Right cardiac atrium (tissue), 5 donors: ENCODE measurements at places on chromosomes 12 and 14. TPM values are rescaled to one million over a fixed set of nuclear protein-coding genes. Genes with fewer than 3 reads are reported as not detected.

GRCh38 chr14:22010545-22011252 lies 337.1 kb upstream of the OR4E1 start:
- DNase-seq: no peak

- DNase-seq: no peak
Measured at GRCh38 chr12:127459687-127460086, 807.3 kb upstream of the TMEM132C start.

TXNDC16 gene
- 4.1 TPM for total RNA-seq

DNA sequence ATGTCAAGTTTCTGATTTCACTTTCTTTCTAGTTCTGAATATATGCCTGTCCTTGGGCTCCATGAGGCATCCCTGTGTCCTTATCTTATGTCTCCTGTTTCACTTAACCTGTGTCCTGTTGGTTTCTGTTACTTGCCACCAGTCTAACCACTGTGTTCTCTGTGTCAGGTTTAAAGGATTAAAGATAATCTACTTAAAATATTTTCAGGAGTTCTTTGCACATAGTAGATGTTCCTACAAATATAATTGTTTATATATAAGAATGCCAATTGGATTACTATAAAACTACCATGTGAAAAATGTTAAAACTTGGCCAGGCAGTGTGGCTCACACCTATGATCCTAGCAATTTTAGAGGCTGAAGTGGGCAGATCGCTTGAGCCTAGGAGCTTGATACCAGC lies 406.4 kb downstream of the CCER1 start:
- DNase-seq: no peak

- no peak for DNase-seq
Measured at GRCh38 chr12:71392521-71393145, 47.0 kb upstream of the LGR5 start.

DNA sequence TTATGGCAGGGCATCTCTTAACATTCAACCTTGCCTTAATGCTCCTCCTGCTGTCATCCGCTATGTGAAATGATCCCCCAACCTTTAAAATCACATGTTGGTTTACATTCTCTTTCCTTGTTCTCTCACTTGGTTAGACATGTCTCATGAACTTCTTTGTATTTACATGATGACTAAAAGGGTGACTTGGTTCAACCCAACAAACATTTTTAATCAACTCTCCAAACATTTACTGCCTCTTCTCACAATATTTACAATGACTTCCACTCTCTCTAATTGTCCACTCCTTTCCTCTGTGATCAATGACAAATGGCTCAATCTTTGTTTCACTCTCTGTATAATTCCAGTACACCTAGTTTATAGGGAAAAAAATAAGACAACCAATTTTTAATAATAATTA lies 506.1 kb downstream of the NELL2 start:
- no peak for DNase-seq

TPPP2 gene
- 1.7 TPM for total RNA-seq

DNA sequence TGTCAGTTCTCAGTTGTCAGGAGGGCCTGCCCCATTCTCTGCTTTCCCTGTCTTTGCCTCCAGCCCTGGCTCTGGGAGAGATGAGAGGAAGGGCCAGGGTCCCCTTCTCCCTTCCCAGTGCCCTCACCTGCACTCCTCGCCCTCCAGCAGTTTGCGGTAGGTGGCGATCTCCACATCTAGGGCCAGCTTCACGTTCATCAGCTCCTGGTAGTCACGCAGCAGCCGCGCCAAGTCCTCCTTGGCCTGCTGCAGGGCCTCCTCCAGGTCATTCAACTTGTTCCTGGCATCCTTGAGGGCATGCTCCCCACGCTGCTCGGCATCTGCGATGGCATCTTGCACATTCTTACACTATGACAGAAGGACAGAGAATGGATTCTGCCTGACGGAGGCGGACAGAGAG lies 5.4 kb downstream of the KRT2 start:
- no peak for DNase-seq

RNASE3 gene
- total RNA-seq: not detected

DNA sequence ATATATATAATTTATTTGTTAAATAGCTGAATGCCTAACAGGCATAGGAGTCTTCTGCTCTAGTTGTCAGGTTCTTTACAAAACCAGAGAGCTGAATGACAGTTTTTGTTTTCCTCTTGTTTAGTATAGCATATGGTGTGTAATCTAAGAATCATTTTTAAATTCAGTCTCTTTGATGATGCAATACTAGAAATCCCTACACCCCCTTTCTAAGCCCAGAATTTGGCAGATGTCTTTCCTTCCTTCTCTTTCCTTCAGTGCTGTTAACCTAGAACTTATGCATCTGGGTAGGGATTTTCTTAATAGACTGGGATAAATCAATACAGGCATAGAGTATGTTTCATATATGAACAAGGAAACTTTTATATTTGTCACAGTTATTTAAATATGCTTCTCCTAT lies 198.1 kb downstream of the KCNH5 start:
- DNase-seq: no peak

DNA sequence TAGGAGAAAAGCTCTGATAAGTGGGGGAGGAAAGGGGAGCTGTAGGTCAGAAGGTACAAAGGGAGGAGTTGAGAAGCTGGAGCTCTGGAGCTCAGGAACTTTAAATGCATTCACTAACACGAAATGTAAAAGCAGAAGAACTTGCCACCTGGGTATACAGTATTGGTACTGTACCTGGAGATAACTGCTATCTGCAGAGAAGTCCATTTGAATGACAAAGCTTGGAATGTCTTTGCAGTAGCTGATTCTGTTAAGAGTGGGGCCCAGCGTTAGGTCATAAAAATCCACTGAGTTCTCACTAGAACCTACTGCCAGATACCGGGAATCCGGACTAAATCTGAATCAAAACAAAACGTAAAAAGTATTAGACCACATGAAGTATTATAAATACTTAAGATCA lies 55.6 kb downstream of the ZC3H14 start:
- no peak for DNase-seq

DNA sequence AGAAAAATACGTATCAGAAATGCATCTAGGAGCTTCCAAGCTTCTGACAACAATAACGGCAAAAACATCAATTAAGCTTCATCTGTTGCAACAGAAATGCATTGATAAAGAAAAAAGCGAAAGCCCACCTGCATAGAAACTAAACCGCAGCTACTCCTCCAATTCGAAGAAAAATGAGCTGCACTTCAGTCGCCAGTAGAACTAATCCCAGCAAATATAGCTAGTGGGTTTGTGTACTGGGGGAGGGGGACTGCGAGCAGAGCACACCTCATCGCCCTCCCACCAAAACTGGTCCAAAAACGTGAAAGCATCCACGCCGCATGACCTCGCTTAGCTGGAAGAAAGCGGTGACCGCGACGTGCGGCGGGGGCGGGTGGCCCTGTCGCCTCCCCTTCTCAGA lies 1.2 kb downstream of the SLC35F4 start:
- DNase-seq: no peak

GRCh38 chr14:99664937-99665273 lies 19.2 kb upstream of the CYP46A1 start:
- no peak for DNase-seq

TAC3 gene
- total RNA-seq: not detected

KLRF2 gene
- not detected for total RNA-seq

- peak; percentile 14 for DNase-seq
Measured at GRCh38 chr14:51818748-51819380, 41.5 kb upstream of the GNG2 start.

HOXC13 gene
- total RNA-seq: not detected

- DNase-seq: no peak
Measured at GRCh38 chr14:96102081-96102856, 63.1 kb downstream of the C14orf132 start.

GRCh38 chr12:26156201-26156871 lies 31.5 kb upstream of the BHLHE41 start:
- DNase-seq: no peak
